Osteocyte (in vitro differentiated cells): ENCODE measurements at places on chromosomes 1 and 21. TPM values are rescaled to one million over a fixed set of nuclear protein-coding genes. Genes with fewer than 3 reads are reported as not detected.

GRCh38 chr1:205800427-205800826 is 12.6 kb downstream of the SLC41A1 start:
- DNase-seq: no peak

DNA sequence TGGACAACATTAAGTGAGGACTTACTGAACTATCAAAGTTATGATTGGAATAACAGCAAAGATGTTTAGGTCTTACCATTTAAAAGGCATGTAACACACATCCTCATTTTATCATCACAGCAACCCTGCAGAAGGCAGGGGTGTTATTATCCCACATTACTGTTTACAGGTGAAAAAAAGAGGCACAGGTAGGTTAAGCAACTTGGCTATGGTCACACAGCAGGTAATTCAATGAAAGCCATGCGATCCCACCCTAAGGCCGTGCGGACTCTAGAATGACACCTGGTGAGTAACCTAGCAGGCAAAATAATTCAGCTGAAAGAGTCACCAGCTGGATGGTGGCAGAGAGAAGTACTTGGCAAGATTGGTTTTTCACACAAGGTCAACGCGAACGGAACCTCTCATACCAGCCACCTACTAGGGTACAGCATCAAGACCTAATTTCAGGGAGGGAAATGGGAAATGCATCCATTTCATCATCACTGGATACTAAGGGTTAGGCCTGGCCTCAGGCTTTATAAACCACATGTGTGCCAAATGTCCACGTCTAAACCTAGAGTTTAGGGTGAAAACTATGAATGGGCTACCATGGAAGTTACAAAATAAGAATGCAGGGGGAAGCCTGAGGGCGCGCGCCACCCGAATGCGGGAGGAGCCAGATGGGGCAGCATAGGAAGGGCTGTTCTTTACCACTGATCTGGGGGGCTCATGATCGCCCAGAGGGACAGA is 85.3 kb downstream of the SLC66A1 start:
- DNase-seq: no peak

DNA sequence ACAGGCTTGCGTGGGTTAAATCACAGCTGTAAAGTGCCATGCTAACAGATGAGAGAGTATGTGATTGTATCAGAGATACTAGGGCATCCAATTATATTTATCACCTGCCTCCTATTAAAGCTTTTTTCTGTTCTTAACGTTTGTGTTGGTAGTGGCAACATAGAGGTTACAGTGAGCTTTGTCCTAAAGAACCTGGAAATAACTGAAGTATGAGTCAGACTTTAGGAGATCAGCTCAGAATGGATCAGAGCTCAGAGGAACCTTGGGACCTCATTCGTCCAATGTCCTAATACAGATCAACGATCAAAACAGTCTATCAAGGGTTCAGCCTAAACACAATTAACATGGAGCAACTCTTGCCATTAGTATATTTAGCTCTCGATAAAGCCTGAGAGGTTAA is 81.0 kb downstream of the RGS7 start:
- DNase-seq: no peak

GRCh38 chr1:34358636-34359035 is 181.9 kb downstream of the C1orf94 start:
- DNase-seq: peak; percentile 63

- DNase-seq: no peak
Observed at GRCh38 chr1:173128742-173129141, 78.0 kb upstream of the TNFSF18 start.

DNA sequence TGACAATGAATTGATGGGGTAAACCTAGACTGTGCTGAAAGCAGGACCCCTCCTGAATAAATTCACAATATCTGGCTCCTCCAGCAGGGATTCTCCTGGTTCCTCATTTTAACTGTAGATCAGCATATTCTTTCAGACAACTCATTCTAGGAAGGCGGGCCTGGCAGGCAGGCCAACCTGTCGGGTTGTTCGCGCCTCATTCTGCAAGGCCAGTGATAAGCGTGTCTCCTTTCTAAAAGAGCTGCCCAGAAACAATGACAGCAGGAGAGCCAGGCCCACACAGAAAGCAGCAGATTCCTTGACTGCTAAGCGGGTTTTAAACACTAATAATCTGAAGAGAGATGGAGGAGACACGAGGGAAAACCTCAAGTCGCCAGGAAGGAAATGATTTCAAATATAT is 70.0 kb downstream of the NTPCR start:
- DNase-seq: peak; percentile 46

- no peak for DNase-seq
Observed at GRCh38 chr1:59552007-59552406, 255.1 kb downstream of the FGGY start.

- DNase-seq: no peak
Observed at GRCh38 chr1:23793018-23793781, 2.3 kb downstream of the LYPLA2 start.

DNA sequence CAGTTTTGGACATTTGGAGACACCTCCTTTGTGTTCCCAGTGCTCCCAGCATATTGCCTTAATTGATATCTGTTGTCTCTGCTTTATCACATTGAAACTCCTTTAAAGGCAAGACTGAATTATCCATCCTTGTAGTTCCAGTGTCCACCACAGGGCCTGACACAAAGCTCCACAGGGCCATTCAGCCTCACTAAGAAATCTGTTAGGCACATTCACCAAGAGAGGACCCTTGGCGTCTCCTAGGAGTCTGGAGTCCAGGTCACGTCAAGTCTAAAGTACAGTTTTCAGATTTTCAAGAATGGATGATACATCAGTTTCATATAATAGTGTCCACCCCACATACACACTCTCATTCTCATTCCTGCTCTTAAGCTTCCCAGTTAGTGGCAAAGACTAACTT is 4.8 kb downstream of the ACP6 start:
- no peak for DNase-seq

- DNase-seq: no peak
Observed at GRCh38 chr1:24190983-24191461, 3.9 kb upstream of the IFNLR1 start.

- DNase-seq: no peak
Observed at GRCh38 chr1:113917400-113918082, 11.6 kb upstream of the HIPK1 start.

GRCh38 chr1:184438363-184438762 is 51.5 kb downstream of the C1orf21 start:
- DNase-seq: no peak

DNA sequence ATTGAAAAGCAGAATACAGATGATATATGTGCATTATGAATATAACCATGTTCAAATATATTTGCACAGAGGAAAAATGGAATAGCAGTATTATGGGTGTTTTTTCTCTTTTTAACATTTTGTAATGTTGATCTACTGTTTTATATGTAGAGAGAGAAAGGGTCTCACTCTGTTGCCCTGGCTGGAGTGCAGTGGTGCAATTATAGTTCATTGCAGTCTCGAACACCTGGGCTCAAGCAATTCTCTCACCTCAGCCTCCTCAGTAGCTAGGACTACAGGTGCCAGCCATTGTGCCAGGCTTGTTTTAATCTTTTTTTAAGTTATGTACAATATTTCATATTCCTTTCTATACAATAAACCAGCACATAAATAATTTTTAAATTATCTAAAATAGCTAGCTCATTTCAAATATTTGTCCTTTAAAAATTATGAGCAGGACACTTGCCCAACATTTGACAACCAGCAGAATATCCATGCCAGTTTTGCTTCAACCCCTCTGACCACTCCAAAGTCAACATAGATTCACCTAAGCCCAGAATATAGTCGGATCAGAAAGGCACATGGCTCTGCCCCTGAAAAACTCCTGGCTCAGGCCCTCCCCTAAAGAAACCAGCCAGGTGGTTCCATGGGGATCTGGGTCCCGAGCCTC is 29.8 kb downstream of the ZNF281 start:
- DNase-seq: no peak

- no peak for DNase-seq
Observed at GRCh38 chr1:24955161-24955560, 25.1 kb upstream of the RUNX3 start.

- no peak for DNase-seq
Observed at GRCh38 chr1:53583021-53583867, 124.0 kb downstream of the DMRTB1 start.

Gene TNFRSF4
- 0.19 TPM in 1 of 2 replicates, not detected in the other for total RNA-seq

Gene ZSCAN20
- total RNA-seq: 5.2 and 7.3 TPM in 2 replicates

Gene LCE2B
- not detected in 2 replicates for total RNA-seq

Gene NPHS2
- total RNA-seq: not detected in 2 replicates

Gene LCE1A
- total RNA-seq: not detected in 2 replicates

Gene FAM229A
- 8.5 and 8.8 TPM in 2 replicates for total RNA-seq

Gene EFNA4
- 10.1 and 12.4 TPM in 2 replicates for total RNA-seq

Gene KCNJ6
- 9.2 and 10.5 TPM in 2 replicates for total RNA-seq

Gene OR10J1
- not detected in 2 replicates for total RNA-seq

Gene GBP2
- 1.4 and 1.6 TPM in 2 replicates for total RNA-seq

Gene OLFML3
- total RNA-seq: 36.5 and 37.0 TPM in 2 replicates
